ENCODE measurements at places on chromosomes 3 and 15. TPM values are rescaled to one million over a fixed set of nuclear protein-coding genes. Genes with fewer than 3 reads are reported as not detected.

DNA sequence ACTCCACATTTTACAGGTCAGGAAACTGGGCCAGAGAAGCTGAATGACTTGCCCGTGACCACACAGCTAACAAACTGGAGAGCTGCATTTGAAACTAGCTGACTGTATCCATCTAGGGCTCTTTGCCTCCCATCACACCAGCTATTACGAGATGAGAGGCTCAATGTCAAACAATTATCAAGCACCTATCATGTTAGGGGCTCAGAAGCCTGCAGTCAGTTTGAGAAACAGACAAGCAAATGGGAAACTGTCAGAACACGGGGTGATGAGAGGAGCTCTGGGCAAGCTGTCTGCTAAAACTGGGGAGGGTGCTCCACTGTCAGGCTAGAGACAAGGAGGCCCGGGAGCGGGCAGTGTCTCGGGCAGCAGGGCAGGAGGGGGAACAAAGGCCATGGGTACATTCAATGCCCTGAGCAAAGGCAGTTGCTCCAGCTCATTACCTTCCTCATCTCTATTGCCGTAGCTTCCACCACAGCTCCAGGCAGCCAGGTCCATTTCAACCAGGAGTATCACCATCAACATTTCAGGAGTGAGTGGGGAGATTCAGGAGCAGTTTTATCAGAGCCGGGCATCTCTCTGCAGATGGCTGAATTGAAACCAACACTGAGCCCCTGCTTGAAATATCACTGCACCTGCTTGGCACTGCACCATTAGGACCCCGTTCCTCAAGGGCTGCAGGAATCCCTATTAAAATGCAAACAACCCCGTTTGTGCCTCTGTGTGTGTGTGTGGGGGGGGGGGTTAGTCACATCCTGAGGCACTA lies 122.6 kb downstream of the RAB11A start:
- H3K4me3 ChIP-seq, result no peak overlapping the region
- peaks cover 7% of the 10 kb centered on the region for H3K27me3 ChIP-seq
- H3K36me3 ChIP-seq, result no peaks in the 10 kb centered on the region
- H3K4me1 ChIP-seq, result no peaks in the 10 kb centered on the region
- no peak for DNase-seq

The SERPINI2 gene
- total RNA-seq, result not detected

The CEP19 gene
- total RNA-seq, result 2.2 TPM

The NECTIN3 gene
- total RNA-seq, result 63.8 TPM

- H3K27me3 ChIP-seq, result peaks cover 1% of the 10 kb centered on the region
- no peaks in the 10 kb centered on the region for H3K4me1 ChIP-seq
- no peak overlapping the region for H3K27ac ChIP-seq
Measured at GRCh38 chr15:101489237-101489598, 289 bp downstream of the PCSK6 start.

DNA sequence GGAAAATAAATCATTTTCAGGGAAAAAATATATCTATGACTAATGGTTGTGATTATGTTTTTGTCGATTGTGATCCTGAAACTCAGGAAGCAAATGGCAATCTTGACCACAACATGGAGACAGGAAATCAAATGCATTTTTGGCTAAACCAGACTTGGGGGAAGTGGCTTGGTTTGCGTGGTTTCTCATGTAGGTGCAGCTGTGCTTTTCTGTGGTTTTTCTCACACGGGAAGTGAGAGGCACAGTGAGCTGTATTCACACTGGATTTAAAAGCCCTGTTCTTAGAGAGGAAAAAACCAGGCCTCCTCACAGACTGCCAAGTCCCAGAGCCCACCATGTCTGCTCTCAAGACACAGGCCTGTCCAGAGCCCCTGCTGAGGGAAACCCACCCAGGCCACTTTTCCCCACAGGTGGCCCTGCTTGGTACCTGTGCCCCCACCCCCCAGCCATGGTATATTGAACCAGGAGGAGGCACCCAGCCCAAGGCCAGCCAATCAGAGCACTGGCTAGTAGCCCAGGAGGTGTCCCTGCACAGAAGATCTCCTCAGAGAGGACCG lies 46.1 kb downstream of the BTD start:
- no peak overlapping the region for H3K27ac ChIP-seq
- H3K36me3 ChIP-seq, result no peaks in the 10 kb centered on the region
- H3K27me3 ChIP-seq, result no peaks in the 10 kb centered on the region

GRCh38 chr15:78637776-78638435 lies 3.1 kb downstream of the CHRNB4 start:
- no peak for DNase-seq
- no peaks in the 10 kb centered on the region for H3K36me3 ChIP-seq

The FMN1 gene
- 7.1 TPM for total RNA-seq

DNA sequence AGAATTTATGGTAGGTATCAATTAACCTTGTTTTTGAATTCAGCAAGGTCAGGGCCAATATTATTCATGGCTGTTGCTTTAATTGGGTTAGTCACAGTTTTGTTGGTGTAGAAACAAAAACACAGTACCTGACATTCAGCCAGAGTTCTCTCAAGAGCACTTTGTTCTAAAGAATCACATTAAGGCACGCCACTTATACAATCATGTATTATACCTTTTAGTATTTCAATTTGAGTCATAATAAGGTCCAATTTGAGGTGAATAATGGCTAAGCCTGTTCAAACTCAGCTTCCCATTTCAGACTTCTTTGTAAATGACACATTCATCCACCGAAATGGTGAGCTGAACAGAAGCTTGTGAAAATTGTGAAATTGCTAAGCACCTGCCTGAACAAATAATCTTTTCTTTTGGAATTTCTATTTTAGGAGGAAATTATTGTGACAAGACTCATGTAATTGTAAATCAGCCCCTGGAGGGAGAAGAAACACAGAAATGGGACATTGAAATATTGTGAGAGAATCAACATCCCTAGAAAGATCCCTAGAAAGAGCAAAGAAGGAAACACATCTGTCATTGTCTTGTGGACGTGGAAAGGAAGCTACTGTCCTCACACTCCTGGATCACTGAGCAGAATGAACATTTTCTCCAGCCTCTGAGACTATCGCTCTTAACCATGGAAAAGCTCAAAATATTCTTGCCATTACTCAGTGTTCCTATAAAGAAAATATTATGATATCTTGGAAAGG lies 29.3 kb downstream of the RIOX2 start:
- no peaks in the 10 kb centered on the region for H3K4me1 ChIP-seq
- no peaks in the 10 kb centered on the region for H3K27me3 ChIP-seq
- no peak overlapping the region for H3K4me3 ChIP-seq
- no peak overlapping the region for H3K27ac ChIP-seq
- H3K36me3 ChIP-seq, result no peaks in the 10 kb centered on the region

The DZIP1L gene
- 18.7 TPM for total RNA-seq

DNA sequence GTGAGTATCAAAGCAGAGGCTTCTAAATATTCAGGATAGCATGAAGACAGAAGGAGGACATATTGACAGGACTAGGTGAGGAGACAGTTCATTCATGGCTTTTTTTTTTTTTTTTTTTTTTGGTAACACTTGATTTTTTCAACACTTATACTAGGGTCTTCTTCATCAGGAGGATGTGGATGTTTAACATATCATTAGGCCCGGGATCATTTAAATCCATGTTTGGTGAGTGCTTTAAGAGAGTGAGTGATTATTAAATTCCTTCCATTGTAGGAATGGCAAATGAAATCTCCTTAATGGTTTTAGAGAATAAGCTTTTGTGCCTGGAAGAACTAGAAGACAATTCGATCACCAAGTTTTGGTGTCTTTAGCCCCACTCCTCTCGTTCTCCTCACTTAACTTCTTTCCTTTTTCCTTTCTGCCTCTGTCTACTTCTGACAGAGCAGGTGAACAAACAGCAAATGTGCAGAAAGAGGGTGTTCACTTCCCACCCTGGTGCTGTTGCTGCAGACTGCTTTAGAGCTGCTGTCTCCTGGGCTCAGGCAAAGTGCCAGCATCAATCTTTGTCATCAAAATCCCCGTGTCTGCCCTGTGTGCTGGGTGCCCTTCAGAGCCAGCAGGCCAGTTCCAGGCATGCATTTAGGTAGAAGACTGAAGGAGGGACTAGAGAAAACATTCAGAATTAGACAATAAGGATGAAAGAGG lies 35.6 kb upstream of the RAB11A start:
- no peaks in the 10 kb centered on the region for H3K27me3 ChIP-seq
- H3K4me1 ChIP-seq, result peaks cover 11% of the 10 kb centered on the region
- H3K4me3 ChIP-seq, result no peak overlapping the region
- peak overlapping the region; percentile 85 for H3K27ac ChIP-seq

The CLCN2 gene
- total RNA-seq, result 4.9 TPM

GRCh38 chr3:183265157-183265642 lies 12.1 kb downstream of the B3GNT5 start:
- no peaks in the 10 kb centered on the region for H3K27me3 ChIP-seq
- H3K4me1 ChIP-seq, result no peaks in the 10 kb centered on the region
- DNase-seq, result no peak
- H3K4me3 ChIP-seq, result no peak overlapping the region

DNA sequence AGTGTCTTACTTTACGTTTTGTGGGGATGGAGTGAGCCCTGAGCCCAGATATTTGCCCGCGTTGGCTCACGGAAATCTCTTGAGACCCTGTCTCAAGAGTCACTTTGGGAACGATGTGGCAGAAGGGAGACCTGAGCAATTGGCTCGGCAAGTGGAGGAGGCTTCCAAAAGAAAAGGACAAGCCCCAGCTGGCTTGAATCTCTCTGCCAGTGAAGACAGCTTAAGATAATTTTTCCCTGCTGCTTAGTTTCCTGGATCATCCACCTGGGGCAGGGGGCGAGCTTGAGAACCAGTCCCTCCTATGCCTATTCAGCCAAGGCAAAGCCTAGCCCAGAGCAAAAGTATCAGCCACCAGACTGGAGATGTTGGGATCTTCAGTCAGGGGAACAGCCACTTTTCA lies 708 bp downstream of the SEC22A start:
- no peaks in the 10 kb centered on the region for H3K27me3 ChIP-seq
- peak overlapping the region; percentile 94 for H3K4me3 ChIP-seq
- no peak for DNase-seq
- H3K4me1 ChIP-seq, result no peaks in the 10 kb centered on the region
- no peaks in the 10 kb centered on the region for H3K36me3 ChIP-seq
- peak overlapping the region; percentile 90 for H3K27ac ChIP-seq

GRCh38 chr3:195872800-195873199 lies 35.6 kb downstream of the TNK2 start:
- H3K36me3 ChIP-seq, result no peaks in the 10 kb centered on the region
- H3K4me1 ChIP-seq, result no peaks in the 10 kb centered on the region
- no peak overlapping the region for H3K4me3 ChIP-seq
- H3K27ac ChIP-seq, result no peak overlapping the region
- no peak for DNase-seq
- no peaks in the 10 kb centered on the region for H3K27me3 ChIP-seq

GRCh38 chr3:39671116-39671515 lies 138.3 kb upstream of the MYRIP start:
- H3K4me1 ChIP-seq, result no peaks in the 10 kb centered on the region
- H3K27me3 ChIP-seq, result no peaks in the 10 kb centered on the region
- H3K36me3 ChIP-seq, result no peaks in the 10 kb centered on the region
- no peak overlapping the region for H3K27ac ChIP-seq
